ENCODE measurements at places on chromosomes 2 and 18. TPM values are rescaled to one million over a fixed set of nuclear protein-coding genes. Genes with fewer than 3 reads are reported as not detected.

DNA sequence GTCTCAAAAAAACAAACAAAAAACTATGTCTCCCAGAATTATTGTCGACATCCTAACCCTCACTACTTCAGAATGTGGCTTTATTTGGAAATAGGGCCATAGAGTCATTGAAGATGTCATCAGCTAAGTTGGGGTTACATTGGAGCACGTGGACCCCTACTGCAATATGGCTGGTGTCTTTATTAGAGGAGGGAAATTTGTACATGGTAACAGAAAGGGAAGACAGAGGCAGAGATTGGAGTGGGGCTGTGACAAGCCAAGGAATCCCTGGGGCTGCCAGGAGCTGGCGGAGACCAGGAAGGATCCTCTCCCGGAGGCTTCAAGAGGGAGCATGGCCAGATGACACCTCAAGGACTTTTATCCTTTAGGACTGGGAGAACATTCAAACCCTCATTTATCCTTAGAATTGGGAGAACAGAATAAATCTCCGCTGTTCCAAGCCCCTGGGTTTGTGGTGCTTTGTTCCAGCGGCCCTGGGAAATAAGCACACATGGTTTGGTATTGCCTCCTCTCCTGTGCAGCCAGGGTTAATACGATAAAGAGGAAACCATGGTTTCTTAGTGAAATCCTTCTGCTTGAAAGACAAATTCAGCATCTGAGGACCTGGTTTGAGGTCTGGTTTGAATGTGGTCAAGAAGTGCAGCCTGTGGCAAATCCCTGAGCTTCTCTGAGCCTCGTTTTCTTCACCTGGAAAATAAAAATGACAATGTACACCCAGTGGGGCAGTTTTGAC is 184.7 kb downstream of the MYCN start:
- DNase-seq, result no peak

DNA sequence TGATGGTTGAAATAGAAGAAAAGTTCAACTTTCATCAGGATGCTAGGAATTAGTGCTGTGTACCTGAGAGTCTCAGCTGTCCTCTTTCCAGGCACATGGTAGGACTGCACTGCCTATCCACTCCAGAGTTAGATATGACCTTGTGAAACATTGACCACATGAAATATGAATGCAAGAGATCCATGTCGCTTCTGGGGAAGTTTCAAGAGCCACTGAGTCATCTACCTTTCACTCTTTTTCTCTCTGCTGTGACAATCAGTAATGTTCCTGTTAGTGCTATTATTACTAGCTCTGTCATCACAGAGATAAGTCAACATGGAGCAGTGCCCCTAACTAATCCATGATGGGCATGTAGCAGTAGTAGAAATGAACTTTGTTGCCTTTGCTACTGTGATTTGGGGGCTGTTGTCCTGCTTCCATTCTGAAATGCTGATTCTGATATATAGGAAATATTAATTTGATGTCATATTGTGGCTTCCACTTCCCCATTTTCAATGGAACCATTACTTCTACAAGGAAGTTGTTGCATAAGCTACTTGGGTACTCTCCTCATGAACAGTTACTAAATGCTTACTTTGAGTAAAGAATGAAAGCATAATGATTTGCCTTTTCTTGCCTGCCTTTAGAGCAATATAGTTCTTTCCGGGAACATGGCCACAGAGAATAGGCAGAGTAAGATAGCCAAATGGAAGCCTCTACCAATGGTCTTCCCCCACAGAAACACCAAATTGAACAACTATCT is 192.8 kb upstream of the ZNF521 start:
- no peak for DNase-seq

GRCh38 chr2:130251873-130252620 is 53.8 kb upstream of the TUBA3E start:
- DNase-seq, result no peak

DNA sequence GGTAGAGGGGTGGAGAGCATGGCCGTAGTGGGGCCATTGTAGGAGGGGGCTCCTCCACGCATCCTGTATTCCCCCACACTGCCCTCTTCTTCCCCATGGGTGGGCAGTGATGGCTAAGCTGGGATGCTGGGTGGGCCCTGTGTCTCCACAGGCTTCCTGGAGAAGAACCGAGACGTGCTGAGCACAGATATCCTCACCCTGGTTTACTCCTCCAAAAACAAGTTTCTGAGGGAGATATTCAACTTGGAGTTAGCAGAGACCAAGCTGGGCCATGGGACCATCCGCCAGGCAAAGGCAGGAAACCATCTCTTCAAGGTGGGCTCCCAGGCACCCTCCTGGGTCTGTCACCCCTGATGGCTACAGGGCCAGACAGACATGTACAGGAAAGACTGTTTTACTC is 52.8 kb downstream of the MYO7B start:
- DNase-seq, result no peak

DNA sequence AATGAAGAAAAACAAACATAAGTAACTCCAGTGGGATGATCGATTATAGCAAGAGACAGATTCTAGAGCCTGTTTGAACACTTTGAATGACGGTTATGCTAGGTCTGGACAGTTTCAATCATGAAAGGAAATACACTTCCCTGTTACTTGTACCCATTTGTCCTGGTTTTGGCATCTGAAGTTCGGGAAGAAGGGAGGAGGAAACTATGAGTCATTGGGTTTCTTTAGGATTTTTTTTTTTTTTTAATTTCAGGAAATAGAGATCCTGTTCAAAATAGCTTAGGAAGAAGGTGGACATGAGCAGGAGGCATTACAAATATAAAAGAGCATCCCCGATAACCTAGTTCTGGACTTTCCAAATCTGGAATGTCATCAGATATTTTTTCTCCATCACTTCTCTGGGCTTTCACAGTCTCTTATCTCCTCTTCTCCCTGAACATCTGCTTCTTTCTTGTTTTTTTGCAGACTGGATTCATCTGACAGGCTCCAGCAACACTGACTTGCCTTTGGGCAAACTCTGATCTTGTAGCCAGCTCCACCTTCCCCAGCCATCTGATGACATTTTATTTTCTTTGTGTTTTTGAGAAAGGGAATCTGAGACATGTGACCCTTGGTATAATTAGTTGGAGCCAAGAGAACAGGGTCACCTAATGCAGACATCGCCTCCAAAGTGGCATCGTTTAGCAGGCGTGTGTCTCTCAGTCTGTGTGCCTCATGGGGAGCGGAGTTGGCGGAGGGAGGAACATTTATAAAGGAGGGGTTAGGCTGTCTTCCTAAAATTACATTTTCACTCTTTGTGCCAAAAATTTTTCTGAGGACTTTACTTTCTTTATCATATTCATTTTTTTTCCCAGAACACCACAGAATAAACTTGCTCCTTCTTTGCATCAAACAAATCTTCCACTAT is 195.3 kb upstream of the EPHA4 start:
- DNase-seq, result no peak

DNA sequence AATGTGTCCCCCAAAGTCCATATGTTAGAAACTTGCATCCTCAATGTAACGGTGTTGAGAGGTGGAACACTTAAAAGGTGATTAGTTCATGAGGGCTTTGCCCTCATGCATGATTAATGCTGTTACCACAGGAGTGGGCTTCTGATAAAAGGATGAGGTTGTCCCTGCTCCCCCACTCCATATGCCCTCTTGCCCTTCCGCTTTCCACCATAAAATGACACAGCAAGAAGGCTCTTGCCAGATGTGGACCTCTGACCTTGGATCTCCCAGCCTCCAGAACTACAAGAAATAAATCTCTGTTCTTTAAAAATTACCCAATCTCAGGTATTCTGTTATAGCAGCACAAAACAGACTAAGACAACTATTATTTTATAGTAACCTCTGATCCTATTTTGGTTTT is 412.1 kb downstream of the NBAS start:
- DNase-seq, result no peak

The FEV gene
- polyA plus RNA-seq, result 0.17 TPM

The ALPG gene
- not detected for polyA plus RNA-seq

The C18orf63 gene
- polyA plus RNA-seq, result 0.20 TPM

The ANTXR1 gene
- polyA plus RNA-seq, result 81.0 TPM

The LDLRAD4 gene
- 10.6 TPM for polyA plus RNA-seq

The PROKR1 gene
- 0.40 TPM for polyA plus RNA-seq

Measured in renal pelvis (tissue), 12 donors.